Karpas-422 (cell line): ENCODE measurements at places on chromosomes 5 and 9. TPM values are rescaled to one million over a fixed set of nuclear protein-coding genes. Genes with fewer than 3 reads are reported as not detected.
A peak's percentile ranks its signal among the peaks of the same experiment; 100 is the strongest.

TMEM174 gene
- total RNA-seq: not detected in 2 replicates

RMRP gene
- 23,349 and 56,129 TPM in 2 replicates for total RNA-seq

- DNase-seq: no peak
These were observed 558.0 kb downstream of the TLR4 start for GRCh38 chr9:118262191-118262590.

DNA sequence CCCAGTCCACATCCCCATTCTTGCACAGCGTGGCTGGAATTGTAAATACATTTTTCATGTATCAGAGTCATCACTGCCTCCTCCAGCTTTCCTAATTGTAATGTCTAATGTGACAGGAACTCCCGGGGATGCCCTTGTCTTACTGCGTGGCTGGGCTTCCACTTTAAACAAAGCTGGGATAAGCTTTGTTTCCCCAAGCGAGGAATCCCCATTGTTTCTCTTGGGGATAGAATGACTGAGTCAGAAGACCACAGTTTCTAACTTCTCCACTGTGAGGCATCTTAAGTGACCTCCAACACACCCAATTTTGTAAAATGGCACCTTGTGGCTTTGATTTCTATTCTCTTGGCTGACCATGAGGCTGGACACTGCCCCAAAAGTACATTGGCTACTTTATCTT, 22.4 kb downstream of the ARPC5L start:
- DNase-seq: no peak

AQP7 gene
- total RNA-seq: not detected in 2 replicates

- peak; percentile 74 for DNase-seq
These were observed 13.4 kb downstream of the PWWP2A start for GRCh38 chr5:160105686-160106360.

DNA sequence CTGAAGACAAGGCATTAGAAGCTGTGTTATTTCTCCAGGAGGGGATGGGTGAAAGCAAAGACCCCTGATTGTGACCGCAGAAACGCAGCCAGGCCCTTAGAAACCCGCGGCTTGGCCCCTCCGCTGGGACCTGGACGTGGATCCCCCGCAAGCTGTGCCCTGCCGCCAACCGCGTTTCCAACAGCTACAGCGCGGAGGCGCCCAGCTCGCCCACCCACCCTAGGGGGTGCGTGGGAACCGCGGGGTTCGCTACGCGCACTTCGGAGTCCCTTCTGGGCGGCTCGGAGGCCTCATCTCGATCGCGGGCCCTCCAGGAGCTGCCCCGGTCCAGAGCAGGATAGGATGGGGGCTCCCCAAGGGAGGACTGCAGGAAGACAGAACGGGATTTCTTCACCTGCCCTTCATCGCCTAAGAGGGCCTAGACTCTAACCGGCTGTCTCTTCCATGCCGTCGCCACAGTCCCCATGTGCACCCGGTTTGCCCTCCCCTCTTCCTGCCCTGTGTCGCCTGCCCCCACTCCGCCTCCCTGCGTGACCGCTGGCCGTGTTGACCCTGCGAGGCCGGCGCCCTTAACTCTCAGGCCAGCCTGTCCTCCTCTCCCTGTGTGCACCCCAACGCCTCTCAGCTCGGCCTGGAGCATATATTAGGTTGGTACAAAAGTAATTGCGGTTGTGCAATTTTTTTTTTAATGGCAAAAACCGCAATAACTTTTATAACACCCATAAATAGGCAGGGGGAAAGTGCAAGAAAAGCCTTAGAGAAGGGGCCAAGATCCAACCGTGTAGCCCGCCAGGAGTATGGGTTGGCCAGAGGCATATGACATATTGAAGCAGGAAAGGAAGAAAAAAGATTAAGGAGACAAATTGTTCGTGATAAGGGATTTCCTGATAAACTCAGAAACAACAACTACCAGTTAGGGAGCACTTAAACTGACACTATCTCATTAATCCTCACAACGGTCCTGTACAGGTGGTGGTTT, 68.1 kb upstream of the FREM1 start:
- no peak for DNase-seq

DNA sequence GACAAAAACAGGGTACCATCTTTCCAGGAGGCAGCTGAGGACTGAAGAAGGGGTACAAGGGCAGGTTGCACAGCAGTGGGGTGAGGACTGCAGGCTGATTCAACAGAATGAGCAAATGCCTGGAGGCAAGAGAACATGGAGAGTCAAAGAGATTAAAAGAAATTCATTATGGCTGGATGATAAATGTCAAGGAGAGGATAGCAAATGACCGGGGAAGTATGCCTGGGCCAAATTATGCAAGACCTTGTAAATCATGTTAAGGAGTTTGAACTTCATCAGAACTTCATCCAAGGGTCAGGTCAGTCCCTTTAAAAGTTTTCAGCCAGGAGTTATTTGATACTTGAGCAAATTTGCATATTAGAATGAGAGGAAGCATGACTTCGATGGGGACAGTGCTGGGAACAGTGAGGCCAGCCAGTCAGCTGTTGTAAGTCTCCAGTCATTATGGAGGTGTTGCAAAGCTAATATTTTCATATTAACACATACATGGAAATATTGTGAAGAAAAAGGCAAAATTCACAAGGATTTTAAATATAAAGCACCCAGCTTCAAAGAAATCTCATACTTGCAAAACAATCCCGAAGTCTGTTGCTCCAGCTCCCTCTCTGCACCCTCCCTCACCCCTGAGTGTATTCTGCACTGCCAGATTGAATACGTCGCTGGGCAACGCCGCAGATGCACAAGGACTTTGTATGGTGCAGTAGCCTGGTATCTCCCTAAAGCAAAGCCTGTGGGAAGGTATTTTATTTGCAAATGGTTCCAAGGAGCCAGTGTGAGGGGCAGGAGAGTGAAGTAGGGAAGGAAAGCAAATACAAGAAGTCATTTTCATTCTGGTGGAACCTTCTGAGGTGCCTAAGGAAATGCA, 509.8 kb upstream of the TLE4 start:
- DNase-seq: no peak

DNA sequence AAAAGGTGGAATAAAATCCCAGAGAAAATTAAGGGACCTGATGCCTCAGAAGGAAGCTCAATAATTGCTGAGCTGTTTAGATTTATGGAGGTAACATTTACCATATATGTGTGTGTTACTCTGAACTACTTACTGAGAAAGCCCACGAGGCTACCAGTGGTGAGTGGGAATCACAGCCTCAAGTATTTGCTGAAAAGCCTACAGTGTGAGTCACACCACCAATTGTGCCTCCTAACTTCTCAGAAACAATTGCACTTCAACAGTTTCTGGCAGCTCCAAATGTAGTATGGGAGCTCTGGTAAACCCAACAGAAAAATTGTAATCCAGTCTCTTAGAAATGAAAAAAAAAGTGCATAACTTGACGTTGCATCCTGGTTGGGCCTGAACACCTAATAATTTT, 551.6 kb downstream of the PRDM9 start:
- no peak for DNase-seq

GRCh38 chr9:2523591-2523990, 98.0 kb upstream of the VLDLR start:
- DNase-seq: no peak

GPR150 gene
- 0.34 and 0.51 TPM in 2 replicates for total RNA-seq

GRCh38 chr5:43370352-43370751, 41.8 kb downstream of the CCL28 start:
- peak; percentile 7 for DNase-seq

DNA sequence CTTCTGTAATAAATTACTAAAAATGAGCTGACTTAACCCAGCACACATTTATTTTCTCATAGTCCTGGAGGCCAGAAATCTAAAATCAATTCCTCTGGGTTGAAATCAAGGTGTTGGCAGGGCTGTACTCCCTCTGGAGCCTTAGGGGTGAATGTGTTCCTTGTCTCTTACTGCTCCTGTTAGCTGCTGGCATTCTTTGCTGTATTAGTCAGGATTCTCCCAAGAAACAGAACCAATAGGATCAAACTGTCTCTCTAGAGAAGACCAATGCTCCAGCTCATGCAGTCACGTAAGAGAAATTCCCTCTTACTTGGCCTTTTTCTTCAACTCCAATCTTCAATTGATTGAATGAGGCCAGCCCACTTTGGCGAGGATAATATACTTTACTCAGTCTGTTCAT, 15.3 kb upstream of the CD180 start:
- peak; percentile 37 for DNase-seq

- DNase-seq: no peak
These were observed 86.3 kb upstream of the RPS23 start for GRCh38 chr5:82364497-82364896.

DNA sequence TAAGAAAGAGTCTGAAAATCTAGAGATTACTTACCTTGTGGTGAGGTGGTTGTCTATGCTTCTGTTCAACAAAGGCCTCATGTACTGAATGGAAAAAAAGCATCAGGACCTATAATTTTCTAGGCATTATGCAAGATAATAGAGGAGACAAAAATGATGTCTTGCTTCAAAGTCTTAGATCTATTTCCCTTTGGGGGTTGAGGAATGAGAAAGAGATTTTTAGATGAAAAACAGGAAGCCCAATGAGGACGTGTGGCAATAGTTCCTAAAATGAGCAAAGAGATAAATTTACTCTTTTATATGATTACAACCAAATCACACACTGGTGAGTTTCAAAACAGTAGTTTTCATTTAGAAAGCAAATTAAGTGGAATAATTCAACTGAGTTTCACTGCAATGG, 99.5 kb downstream of the GHR start:
- DNase-seq: no peak

- DNase-seq: peak; percentile 36
These were observed 397.3 kb upstream of the KLF4 start for GRCh38 chr9:107886826-107887225.

DNA sequence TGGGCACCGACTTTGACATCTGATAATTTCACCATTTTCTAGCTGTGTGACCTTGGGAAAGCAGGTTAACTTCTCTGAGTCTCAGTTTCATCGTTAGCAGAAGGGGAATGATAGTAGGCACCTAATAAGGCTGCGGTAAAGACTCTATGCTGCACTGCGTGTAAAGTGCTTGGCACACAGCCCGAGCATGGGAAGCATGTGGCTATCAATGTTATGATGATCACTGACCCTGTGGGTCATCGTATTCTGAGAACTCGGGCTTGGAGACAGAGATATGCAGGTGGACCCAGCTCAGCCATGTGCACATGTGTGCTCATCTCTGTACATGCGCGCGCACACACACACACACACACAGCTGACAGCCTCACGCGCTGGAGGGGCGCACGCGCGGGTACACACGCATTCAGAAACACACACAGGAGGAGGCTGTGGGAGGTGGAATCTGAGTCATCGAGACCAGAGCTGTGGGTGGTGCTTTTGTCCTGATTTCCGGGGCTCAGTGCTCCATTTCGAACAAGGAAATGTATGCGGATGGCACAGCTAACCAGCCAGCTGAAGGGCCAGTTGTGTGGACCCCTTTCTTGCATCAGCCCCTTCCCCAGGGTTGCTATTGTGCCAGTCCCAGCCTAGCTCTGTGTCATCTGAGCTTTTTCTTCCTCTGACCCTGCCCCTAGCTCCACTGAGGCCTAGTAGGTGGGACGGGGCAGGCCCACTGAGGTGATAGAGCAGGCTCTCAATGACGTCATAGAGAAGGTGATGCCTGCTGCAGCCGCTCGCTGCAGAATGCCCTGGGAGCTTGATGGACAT, 11.1 kb upstream of the ARAP3 start:
- no peak for DNase-seq

DNA sequence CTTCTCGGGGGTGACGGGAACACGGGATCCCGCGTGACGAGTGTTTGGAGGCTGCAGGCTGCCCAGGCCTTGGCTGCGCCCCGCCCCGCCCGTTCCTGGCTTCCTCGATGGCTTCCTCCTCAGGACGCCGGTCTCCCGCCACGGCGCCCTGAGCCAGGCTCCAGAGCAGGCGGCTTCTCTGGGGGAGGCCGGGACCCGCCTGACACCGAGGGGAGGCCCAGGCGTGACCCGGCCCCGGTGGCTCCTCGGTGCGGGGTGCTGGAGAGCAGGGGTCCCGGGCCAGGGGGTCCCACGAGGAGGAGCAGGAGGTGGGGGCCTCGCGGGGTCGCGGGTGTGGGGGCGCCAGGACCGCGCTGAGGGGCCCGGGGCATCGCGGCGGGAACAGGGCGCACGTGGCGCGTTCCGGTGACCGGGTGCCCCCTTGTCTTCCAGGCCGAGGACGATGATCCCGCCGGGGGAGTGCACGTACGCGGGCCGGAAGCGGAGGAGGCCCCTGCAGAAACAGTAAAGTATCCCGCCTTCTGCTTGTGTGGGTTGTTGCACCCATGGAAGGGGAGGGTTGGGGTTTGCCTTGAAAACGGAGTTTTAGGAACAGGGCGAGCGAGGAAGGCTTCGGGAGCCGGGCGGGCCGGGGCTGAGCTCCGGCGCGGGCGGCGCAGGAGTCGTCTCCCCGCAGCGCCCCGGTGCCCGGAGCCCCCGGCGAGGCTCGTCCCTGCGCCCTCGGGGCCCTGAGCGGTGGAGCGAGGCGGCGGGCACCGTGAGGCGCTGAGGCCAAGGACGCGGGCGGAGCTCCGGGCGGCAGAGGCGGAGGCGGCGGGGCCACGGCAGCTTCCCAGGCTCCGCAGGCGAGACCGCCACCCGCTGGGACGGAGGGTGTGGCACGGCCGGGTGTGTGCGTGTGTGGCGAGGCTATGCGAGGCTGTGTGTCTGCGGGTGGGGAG, 22.2 kb downstream of the AHRR start:
- DNase-seq: no peak

DNA sequence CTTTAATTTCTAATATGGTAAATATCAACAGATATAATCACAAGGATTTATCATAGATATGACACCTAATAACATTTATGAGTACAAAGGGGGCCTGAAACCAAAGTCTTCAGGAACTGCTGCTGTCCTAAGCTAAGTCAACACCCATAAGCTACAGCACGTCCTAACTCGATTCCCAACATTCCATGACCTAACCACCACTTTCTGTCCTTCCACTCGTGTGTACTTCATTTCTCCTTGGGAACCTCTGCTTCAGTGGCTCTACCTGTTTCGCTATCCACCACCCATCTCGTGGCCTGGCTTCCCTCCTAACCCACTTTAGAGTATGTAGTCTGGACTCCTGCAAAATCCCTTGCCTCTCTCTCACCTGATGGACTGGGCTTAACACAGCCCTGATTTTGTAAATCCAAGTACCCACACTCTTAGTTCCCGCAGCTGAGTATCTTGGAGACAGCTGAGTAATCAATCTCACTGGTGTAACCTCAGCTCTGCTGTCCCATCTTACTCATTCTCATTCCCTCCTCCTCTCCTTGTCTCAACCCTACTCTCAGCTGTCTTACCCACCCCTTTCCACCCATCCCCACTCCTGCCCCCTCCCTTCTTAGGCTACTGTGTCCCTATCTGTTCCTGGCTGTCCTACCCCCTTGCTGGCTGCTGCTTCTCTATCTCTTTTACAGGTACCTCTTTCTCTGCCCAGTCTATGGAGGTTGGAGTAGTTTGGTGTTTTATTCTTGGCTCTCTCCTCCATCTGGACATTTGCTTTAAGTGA, 101.8 kb downstream of the MAST4 start:
- no peak for DNase-seq

DNA sequence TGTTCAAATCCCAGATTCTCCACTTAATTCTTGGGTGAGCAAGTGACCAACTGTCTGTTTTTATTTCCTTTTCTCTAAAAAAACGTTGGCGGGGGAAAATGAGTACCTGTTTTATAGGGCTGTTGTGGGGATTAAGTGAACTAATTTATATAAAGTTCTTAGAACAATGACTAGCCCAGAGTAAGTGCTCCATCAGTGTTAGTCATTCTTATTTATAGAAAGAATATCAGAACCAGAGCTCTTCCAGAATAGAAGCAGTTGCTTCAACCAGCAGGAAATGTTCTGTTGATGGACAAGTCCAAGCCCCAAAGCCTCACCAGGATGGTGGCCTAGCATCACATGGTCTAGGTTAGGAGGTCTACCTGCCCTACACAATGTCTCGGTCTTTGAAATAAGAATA, 379.2 kb downstream of the ACTL7B start:
- DNase-seq: no peak
